ENCODE measurements at places on chromosomes 4 and X.

DNA sequence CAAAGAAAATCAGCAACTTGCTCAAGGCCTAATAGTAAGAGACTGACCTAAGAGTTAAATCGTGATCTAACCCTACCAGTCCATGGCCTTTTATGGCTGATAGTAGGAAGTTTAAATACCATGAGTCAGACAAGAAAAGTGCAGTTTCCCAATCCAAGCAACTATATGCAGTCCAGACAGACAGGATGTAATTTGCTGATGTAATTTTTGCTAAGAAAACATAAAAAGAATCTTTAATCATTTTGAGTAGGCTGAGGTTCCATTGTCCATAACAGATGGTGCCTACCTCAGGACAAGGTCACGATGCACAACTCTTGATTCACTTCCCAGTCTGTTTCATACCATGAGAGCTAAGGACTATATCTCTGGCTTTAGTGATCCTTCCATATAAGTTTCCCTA, 317.5 kb upstream of the GRIA3 start:
- no peak for DNase-seq

DNA sequence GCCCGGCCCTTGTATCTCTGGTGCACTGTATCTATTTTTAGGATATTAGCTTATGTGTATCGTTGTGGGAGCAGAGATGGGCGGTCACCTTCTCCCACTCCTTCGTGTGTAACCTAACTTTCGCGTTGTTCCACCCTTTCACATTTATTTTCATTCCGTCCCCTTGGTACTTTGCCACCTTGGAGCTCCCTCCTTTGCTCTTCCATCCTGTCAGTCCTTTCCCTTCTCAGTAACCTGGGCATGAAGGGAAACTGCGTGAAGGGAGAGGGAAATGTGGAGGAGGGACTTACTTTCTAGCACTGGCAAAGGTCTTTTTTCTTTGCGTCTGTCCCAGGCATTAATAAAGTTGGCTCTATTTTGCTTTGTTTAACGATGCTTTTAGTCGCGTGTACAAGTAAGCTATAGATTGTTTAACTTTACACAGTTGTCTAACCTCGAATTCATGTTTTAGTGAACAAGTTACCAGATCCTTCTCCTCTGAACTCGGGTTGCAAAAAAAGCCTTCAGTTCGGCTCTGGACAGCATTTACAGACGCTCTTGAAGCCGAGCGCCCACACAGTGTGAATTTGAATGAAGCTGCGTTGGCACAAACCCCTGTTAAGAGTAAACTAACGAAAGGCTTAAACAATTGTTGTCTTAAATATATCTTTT, 3.9 kb downstream of the PCDH10 start:
- DNase-seq, result no peak

- DNase-seq, result no peak
These were observed 26.1 kb upstream of the CXCL13 start for GRCh38 chr4:77579406-77580076.

DNA sequence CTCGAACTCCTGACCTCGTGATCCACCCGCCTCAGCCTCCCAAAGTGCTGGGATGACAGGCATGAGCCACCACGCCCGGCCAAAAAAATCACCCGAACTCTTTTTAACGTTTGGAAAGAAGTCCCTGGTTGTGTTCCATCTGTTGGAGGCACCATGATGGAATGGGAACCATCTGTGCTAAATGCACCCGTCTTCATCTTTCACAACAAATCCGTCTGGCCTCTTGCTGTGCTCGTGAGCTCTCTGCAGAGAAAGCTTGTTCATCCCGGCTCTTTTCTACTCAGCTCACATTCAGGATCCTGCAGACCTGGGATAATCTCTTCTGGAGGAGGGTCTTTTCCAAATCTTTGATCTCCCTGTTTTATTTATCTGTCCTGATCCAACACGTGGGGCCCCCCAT, 188.8 kb downstream of the CRLF2 start:
- no peak for DNase-seq

- no peak for DNase-seq
These were observed 320.1 kb downstream of the BMPR1B start for GRCh38 chr4:95077864-95078263.

DNA sequence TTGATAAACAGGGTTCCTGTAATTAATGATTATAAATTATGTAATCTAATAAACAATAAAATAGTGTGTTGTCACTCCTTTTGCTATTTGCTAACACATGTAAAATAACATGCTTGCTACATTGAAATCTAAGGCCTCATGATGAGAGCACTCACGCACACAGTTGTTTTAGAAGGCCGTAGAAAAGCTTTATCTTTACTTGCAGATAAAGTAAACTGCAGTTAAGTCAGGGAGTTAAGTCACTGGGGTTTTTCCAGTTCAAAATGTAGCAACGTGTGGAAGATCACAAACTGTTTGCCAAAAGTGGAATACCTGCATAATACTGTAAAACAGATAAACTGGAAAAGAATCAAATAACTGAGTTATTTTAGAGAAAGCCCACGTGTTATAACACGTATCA, 187.3 kb upstream of the PACRGL start:
- no peak for DNase-seq

Measured in naive thymus-derived CD4-positive, alpha-beta T cell (primary cell).